Naive thymus-derived CD4-positive, alpha-beta T cell (primary cell): ENCODE measurements at places on chromosomes 5 and 9. TPM values are rescaled to one million over a fixed set of nuclear protein-coding genes. Genes with fewer than 3 reads are reported as not detected.

DNA sequence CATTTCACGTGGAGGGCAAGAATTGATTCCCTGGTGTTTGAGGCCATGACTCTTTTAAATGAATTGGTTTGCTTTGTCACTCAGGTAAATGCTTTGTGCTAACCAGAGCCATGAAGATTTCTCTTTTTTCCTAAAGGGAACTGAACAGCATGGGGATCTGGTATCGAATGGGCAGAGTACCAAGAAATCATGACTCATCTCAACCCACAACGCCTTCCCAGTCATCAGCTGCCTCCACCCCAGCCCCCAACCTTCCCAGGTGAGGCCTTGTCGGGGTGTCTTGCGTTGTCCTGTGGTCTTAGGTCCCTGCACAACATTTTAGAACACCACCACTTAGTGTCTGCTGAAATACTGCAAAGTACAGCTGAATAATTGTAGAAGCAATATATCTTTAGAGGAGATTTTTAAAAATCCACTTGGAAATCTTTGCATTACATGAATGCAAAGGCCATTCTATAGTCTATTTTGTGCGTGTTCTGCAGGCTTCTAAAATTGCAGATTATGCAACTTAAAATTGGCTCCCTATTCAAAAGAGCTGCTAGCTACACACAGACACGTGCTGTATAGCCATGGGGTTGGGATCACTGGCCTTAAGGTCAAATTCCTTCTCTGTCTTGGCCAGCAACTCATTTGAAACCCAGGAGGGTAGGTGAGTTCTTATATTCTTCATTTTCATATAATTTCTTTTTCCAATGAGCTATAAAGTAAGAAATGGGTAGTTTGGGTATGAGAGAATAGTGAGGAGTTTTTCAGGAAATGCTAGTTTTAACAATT is 69.0 kb downstream of the MVB12B start:
- H3K36me3 ChIP-seq = no peaks in the 10 kb centered on the region
- no peak for DNase-seq
- no peaks in the 10 kb centered on the region for H3K27me3 ChIP-seq
- H3K4me1 ChIP-seq = peaks cover 22% of the 10 kb centered on the region

- no peaks in the 10 kb centered on the region for H3K4me1 ChIP-seq
- H3K27ac ChIP-seq = no peak overlapping the region
- no peak overlapping the region for H3K4me3 ChIP-seq
- no peaks in the 10 kb centered on the region for H3K27me3 ChIP-seq
Observed at GRCh38 chr9:100477241-100477640, 4.3 kb downstream of the TMEFF1 start.

- H3K4me3 ChIP-seq = no peak overlapping the region
- H3K27ac ChIP-seq = no peak overlapping the region
- peaks cover 6% of the 10 kb centered on the region for H3K4me1 ChIP-seq
Observed at GRCh38 chr5:116492016-116492623, 82.5 kb downstream of the SEMA6A start.

GRCh38 chr5:126872561-126873354 is 95.8 kb downstream of the LMNB1 start:
- H3K27me3 ChIP-seq = no peaks in the 10 kb centered on the region
- no peak overlapping the region for H3K4me3 ChIP-seq
- peaks cover 12% of the 10 kb centered on the region for H3K4me1 ChIP-seq
- no peak overlapping the region for H3K27ac ChIP-seq

DNA sequence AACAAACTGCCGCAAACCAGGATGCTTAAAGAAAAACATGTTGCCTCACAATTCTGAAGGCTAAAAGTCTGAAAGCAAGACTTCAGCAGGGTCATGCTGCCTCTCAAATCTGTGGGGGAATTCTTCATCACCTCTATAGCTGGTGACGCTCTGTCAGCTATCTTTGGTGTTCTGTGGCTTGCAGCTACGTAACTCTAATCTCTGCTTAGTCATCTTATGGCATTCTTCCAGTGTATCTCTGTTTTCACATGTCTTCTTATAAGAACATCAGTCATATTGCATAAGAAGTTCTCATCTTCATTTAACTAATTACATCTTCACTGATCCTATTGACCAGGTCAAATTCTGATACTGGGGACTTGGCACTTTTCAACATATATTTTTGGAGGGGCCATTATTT is 243.0 kb downstream of the CDH10 start:
- DNase-seq = no peak
- H3K4me3 ChIP-seq = no peak overlapping the region
- H3K4me1 ChIP-seq = no peaks in the 10 kb centered on the region

DNA sequence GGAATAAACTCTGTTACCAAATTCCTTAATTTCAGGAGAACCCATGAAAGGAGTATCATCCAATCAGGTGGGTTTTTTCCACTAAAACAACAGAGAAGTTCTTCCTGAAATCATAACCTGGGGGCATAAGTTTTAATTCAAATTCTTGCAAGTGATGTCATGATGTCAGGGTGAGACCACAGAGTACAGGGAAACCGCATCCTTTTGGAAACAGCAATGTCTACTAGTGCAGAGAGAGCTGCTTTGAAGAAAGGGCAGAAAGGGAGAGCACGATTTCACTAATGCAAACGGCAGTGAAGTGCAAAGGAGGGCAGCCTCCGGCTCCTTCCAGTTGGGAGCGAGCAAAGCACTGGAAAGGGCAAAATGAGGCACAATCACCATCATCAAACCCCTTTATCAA is 20.6 kb upstream of the CMBL start:
- H3K4me1 ChIP-seq = no peaks in the 10 kb centered on the region
- no peak overlapping the region for H3K4me3 ChIP-seq
- no peaks in the 10 kb centered on the region for H3K36me3 ChIP-seq
- H3K27me3 ChIP-seq = no peaks in the 10 kb centered on the region
- DNase-seq = no peak
- H3K27ac ChIP-seq = no peak overlapping the region

Gene IL31RA
- not detected for polyA plus RNA-seq

Gene OGN
- 0.18 TPM for polyA plus RNA-seq

Gene GMCL2
- polyA plus RNA-seq = not detected
